ENCODE measurements at places on chromosomes 1 and 21.

DNA sequence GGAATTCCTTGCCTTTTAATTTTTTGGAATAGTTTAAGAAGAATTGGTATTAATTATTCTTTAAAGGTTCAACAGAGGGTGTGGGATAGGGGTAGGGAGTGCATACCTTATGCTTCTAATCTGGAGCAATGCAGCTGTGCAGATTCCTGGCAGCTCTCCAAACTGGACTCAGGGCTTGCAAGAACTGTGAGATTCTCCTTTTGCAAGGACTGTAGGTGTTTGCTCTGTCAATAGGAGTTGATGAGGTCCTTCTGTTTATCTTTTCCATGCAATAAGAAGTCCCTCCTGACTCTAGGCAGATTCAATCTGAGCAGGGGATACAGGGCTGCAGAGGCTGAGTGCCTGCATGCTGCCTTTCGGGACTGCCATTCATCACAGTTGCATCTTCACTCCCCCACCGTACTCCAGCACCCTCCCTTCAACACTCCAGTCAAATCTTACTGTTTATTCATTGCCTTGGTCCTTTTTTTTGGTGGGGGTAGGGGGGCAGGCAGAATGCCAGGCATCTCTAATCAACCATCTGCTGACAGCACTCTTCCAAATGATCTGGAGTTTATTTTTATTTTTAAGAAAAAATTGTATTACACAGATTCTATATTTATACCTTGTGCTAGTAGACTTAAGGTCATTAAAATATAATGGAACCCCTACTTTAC, 122.3 kb downstream of the DISC1 start:
- no peak for DNase-seq

GRCh38 chr1:149979972-149980540, 30.5 kb downstream of the OTUD7B start:
- no peak for DNase-seq

DNA sequence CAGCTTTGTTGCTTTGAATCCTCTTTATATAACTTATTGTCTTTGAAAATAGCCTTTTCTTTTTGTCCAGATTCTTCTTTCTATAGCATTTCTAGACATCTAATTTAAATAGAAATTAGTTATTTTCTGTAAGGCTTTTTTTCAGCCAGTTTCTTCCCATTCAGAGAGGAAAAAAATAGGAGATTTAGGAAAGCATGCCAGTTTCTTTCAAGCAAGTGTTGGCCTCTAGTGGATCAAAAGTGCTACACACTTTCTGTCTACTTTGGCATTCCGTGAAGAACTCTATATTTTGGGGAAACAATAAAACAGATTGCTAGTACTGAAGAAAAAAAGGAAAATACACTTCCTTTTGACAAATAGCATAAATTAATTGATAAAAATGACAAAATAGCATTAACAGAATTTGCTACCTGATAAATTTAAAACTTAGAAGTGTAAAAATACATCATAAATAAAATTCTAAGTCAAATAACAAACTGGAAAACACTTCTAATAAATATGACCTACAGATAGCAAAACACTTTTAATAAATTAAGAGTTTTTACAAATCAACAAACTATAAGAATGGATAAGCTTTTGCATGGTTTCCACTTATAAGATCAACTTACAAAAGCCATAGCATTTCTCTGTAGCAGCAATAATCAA, 13.1 kb upstream of the EXO1 start:
- no peak for DNase-seq

- no peak for DNase-seq
Measured at GRCh38 chr1:225941187-225941941, at the start of gene LEFTY2. LEFTY2 (minus strand) TSS chr1:225941220; CDS start chr1:225941140, 80 bp downstream.

- no peak for DNase-seq
Measured at GRCh38 chr1:235532360-235532759, 28.1 kb upstream of the B3GALNT2 start.

GRCh38 chr1:229170778-229171505, 100.0 kb upstream of the RAB4A start:
- no peak for DNase-seq

DNA sequence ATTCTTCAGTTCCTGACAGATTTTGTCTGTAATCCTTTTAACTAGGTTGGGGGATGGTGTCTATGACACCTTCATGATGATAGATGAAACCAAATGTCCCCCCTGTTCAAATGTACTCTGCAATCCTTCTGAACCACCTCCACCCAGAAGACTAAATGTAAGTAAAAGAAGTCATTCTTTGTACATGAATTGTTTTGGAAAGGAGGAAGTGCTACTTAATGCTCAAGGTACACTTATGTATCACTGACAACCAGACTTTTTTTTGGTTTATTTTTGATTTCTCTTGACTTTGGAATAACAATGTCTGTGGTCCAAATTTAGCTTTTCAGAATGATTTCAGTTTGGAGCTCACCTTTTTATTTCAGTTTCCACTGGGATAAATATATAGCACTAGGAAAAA, 2.3 kb downstream of the DYRK3 start:
- no peak for DNase-seq

DNA sequence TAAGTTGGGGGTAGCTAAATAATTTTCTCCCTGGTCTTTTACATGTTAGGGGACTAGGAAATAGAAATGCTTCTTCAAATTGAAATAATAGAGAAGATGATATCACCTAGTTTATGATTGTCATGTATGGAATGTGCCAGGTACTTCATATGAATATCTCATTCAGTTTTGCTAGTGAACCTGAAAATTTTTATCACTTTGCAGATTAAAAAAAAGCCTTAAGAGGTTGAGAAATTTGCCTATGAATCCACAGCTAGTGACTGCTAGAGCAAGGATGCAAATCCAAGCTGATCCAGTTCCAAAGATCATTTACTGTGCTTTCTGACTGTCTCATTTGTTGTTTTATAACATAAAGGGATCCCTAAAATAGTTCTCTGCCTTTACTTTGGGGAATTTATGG, 24.7 kb downstream of the RNF2 start:
- DNase-seq, result no peak

GRCh38 chr1:85062425-85063026, 14.2 kb upstream of the MCOLN3 start:
- no peak for DNase-seq

GRCh38 chr1:174700775-174701174, 253.0 kb downstream of the GPR52 start:
- no peak for DNase-seq

DNA sequence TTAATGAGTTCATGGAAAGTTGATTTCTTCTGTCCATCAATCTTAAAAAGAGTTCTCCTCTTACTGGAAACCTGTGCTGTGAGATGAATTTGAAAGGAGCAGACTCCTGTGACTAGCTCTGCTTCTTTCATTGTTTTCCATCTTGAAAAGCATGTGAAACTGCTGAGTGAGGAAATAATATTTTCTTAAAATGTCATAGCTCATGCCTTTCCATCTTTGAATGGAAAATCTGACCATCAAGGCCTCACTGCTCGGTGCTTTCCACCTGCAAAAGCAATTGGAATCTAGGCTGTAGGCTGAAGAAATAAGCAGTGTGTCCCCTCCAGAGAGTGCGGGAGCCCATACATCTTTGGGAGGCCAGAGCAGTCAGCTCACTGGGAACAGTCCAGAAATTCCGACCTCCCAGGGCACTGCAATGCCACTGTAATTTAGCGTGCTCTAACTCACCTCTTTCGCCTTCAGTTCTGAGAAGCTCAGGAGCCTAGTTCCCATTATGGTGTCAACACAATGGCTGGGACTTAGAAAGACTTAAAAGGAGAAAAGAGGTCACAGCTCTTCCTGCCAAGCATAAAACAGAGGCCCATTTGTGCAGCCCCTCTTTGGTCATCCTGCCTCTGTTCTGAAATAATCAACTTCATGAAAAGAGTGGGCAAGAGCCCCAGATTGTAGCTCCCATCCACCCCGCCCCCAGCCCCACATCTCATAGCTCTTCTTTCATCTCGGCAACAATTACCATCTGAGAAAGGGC, 50.4 kb upstream of the F3 start:
- DNase-seq, result no peak

GRCh38 chr1:238005116-238005515, 114.4 kb upstream of the ZP4 start:
- DNase-seq, result no peak

GRCh38 chr21:33975548-33976081, 60.0 kb upstream of the ATP5PO start:
- peak; percentile 78 for DNase-seq

- no peak for DNase-seq
Measured at GRCh38 chr1:41540886-41541591, 56.6 kb upstream of the EDN2 start.

DNA sequence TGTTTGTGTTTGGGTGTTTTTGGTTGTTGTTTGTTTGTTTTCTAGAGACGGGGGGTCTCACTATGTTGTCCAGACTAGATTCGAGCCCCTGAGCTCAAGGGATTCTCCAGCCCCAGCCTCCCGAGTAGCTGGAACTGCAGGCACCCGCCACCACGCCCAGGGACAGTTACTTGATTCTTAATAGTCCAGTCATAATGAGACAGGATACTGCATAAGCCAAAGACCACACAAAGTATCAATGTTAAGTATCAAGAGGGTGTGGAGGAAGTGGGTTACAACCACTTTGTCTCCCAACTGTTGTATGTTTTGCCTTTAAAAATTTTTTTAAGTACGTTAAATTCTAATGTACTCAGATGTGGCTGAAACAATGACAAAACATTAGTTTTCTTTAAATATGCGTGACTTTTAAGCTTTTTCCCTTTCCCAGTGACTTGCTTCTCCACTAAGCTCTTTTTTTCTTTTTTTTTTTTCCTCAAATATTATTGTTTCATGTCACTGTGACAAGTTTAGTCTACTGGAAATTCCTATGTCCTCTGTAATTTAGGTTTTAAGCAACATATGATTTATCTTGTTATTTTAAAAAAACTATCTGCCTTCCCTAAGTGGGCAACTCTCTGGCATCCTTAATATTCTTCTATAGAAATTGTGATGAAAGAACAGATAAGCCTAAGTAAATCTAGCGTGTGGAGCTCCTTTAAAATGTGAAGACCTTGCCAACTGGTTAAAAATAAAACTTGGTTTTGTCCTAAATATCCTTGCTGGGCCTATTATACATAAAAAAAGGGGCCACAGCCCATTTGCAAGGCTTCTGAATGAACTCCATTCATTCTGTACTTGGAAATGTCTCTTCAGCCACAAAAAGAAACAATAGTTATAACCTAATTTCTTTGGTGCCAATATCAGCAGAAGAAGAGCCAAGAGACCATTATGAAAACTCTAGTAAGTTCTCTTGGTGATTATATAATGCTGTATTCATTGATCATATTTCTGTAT, 56.2 kb upstream of the DPH5 start:
- DNase-seq, result no peak

DNA sequence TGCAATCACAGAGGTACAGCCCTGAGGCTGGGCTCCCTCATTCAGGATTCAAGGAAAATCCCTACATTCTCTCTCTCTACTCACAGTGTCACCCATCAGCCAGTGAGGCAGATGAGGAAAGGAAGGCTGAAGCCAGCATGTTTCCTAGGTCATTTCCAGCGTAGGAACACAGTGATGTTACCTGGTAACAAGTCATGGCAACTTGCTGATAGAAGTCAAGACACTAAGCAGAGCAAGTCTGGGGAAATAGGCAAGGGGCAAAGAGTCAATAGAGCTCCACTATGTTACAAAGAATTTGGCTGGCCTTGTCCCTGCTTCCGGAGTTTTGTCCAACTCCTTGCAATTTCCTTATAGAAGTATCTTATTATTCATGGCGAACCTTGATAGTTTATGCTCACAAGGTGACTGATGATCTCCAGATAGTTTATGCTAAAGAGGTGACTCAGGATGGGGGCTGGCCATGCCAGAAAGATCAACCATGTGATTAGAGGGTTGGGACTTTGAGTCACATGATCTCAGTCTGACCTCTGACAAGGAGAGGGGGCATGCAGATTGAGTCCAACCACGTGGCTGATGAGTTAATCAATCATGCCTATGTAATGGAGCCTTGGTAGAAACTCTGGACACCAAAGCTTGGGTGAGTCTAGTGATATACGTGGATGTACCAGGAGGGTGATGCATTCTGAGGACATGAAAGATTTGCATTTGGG, 51.1 kb downstream of the SUSD4 start:
- no peak for DNase-seq

DNA sequence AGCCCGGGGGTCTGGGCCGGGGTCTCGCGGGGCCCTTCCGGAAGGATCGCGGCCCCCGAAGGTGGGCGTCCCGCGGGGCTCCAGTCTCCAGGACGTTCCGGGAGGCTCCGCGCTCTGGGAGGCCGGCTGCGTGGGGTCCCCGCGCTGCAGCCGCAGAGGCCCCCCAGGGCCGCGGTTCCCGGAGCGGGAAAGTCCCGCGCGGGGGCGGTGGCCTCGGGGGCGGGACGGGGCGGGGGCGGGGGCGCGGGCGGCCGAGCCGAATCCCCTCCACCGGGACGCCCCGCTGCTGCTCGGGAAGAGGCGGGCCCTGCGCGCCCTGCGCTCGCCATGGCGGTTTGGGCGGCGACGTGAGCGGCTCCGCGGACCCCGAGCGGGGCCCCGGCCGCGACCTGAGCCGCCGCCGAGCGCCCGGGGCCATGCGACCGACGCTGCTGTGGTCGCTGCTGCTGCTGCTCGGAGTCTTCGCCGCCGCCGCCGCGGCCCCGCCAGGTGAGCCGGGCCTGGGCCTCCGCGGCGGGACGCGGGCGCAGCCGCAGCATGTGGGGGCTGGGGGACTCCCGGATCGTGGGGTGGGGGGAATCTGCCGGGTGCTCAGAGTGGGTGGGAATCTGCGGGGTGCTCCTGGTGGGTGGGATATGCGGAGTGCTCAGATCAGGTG, at the start of gene IFNGR2:
Gene IFNGR2, plus strand, starts transcription at position 286 of the 658 bp plus-strand sequence. Its CDS starts 131 bp downstream, at position 417.
- DNase-seq, result peak; percentile 35

- DNase-seq, result no peak
Measured at GRCh38 chr1:192475970-192476369, 99.6 kb upstream of the RGS1 start.

DNA sequence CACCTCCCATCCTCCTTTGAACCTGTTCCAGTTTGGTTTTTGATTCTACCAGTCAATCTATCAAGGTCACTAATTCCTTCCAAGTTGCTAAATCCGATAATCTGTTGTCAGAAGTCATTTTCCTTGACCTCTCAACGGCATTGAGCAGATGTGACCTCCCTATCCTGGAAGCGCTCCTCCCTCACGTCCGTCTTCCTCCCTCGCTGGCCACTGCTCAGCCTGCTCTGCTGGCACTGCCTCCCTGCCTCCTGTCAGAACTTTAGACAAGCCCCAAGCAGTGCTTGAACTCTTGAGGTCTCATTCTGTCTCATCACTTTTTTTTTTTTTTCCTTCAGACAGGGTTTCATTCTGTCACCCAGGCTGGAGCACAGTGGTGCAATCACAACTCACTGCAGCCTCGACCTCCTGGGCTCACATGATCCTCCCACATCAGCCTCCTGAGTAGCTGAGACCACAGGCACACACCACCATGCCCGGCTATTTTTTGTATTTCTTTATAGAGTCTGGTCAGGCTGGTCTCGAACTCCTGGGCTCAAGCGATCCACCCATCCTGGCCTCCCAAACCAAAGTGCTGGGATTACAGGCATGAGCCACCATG, 4.4 kb upstream of the ACOT7 start:
- DNase-seq, result no peak

All from GDM1 (cell line).